Fibroblast of skin of left biceps (primary cell): ENCODE measurements at places on chromosomes 3 and 15.

- DNase-seq = no peak
These were observed 47.1 kb downstream of the SEMA3G start for GRCh38 chr3:52397676-52398399.

GRCh38 chr3:197580253-197580691 is 24.5 kb upstream of the BDH1 start:
- no peak for DNase-seq

DNA sequence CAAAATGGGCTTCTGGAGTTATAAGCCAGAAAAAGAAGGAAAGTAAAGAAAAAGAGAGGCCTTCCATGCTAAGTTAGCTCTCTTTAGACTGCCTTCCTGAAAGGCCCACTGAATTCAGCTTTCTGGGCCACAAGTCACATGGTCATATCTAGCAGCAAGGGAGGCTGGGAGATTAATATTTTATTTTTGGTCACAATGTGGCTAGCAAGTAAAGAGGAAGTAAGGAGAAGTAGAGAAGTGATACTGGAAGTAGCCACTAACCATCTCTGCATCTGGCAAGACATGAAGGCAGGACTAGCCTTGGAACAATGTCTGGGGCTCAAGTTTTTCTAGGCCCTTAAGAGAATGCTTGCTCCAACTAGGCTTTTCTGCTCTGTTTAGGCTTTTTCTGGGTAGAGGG is 81.8 kb upstream of the UBE2E1 start:
- no peak for DNase-seq

DNA sequence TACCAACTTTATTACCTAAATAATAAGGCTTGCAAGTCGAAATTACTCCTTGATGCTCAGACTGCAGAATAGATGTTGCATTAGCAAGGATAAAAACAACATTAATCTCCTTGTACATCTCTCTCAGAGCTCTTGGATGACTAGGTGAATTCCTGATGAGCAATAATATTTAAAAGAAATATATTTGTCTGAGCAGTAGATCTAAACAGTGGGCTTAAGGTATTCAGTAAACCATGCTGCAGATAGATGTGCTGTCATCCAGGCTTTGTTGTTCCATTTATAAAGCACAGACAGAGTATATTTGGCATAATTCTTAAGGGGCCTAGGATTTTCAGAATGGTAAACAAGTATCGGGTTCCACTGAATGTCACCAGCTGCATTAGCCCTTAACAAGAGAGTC is 257.1 kb downstream of the TUSC7 start:
- DNase-seq = no peak

DNA sequence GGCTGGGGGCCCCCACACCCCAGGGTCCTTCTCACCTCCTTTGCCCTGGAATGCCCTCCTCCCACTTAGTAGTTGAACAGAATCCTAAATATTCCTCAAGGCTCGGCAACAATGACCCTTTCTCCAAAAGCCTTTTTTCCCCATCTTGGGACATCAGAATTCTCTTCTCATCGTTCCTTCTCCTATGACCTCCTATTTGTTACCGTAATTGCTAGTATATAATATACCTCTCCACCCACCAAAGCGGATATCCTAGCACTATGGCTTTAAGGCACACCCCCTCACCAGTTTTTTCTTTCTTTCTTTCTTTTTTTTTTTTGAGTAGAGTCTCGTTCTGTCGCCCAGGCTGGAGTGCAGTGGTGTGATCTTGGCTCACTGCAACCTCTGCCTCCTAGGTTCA is 16.8 kb downstream of the HDAC11 start:
- no peak for DNase-seq

DNA sequence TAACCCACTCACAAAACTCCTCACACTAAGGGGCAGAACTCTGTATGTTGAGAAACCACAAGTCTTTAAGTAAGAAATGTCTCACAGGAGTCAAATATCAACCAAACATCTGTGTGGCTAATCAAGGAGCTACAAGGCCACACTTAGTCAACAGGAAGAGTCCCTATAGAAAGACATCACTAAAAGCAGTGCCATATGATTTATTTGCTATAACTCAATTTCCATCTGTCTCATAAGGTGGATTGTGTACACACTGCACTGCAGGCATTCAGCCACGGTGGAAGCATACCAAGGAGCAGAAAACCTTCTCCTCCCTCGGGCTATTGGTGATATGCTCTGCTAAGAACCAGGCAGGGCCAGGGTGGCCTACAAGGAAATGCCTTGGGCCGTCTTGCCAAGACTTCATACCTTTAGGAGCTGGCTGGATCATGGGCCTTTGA is 197.6 kb upstream of the CFAP20DC start:
- DNase-seq = no peak

DNA sequence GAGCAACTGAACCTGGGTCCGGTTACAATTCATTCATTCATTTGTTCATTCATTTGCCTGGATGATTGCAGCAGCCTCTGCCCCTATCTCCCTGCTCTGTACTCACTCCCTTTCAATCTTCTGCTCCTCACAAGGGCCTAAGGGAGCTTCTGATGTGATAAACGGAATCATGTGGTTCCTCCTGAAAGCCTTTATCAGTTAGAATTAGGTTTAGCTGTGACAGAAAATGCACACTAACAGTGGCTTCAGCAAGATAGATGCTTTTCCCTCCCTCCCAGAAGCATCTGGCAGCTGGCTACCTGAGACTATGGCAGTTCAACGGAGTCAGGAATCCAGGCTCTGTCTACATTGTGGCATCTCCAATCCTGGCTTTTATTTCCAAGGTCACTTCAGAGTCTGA is 196.0 kb downstream of the ADAMTS9 start:
- DNase-seq = no peak

DNA sequence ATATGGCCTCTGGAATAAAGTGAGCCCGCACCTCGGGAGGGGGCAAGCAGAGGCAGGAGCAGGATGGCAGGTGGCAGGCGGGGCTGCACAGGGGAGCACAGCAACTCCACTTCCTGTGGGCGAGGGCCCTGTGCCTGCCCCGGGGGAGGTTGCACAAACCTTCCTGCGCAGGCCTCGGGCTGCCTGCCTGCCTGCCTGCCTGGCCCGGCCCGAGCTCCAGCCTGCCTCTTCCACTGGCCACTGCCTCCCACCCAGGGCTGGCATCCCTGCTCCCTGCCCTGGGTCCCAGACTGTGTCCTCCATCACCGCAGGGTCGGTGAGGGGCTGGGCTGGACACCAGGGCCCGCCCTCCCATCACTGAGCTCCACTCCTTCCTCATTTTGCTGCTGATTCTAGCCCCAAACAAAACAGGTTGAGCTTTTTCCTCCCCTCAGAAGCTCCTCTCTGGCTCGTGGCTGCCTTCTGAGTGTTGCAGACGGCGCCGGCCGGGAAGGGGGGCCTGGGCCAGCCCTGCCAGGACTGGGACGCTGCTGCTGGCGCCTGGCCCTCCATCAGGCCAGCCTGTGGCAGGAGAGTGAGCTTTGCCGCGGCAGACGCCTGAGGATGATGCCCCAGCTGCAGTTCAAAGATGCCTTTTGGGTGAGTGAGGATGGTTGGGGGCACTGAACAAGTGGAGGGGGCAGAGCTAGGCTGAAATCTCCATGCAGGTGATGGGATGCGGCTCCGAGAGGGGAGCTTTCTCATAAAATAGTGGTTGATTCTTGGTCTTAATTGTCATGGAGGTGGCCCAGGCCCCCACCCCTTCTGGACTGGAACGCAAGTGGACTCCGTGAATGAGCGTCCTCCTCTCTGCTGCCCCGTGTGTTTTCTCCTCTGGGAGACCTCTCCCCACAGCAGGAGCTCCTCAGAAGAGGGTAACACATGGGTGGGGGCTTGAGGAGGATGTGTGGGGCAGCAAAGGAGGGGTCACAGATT is at the start of gene PSTPIP1:
Gene PSTPIP1, plus strand, starts transcription at position 156 of the 975 bp plus-strand sequence. Its CDS starts 448 bp downstream, at position 604.
- DNase-seq = no peak

DNA sequence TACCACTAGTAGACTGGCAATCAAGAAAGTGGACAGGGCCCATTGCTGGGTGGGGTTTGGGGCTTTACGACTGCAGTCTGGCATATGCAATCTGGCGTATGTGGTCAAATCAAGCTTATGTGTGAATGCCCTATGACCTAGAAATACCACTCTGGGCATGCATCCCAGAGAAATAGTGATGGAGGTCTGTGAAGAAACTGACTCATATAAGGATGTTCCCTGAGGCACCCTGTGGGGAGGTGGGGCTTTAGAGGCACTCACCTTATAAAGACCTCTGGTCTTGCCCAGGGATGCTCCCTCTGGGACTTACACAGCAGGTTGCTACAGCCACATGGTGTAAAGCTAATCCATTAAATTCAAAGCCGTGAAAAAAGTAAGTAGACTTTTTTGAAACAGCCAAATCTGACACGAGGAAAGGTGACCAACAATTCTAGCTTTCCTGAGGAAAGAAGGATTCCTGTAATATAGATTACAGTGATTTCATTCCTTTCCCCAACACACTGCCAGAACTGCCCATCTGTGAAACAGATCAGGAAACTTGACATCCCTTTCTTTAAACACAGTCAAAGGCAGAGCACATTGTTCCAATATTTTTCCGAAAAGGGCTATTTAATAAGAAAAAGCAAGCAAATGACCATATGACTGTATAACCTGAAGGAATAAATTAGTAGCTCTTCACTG is 13.6 kb downstream of the RARRES1 start:
- DNase-seq = peak; percentile 65

- DNase-seq = no peak
These were observed 204.4 kb downstream of the RYR3 start for GRCh38 chr15:33515121-33515520.

- no peak for DNase-seq
These were observed 107.1 kb downstream of the STT3B start for GRCh38 chr3:31639828-31640227.

DNA sequence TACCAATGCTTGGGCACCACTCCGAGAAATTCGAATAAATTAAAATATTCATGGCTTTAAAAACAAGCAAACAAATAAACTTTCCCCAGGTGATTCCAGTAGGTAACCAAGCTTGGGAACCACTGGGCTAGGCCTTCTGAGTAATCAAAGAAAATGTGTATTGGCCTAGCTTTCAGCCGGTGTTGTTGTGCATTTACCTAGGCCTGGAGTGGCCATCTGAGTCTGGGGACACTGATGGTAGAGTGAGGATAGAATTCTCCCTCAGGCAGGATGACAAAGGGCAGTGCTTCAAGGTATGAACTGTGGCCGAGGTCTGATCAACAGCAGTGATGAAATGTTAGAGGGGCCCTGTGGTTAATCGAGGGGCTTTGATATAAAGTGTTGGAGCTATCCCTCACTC is 440.5 kb downstream of the EPHB1 start:
- DNase-seq = no peak

GRCh38 chr3:110625201-110625747 is 446.3 kb upstream of the NECTIN3 start:
- no peak for DNase-seq

DNA sequence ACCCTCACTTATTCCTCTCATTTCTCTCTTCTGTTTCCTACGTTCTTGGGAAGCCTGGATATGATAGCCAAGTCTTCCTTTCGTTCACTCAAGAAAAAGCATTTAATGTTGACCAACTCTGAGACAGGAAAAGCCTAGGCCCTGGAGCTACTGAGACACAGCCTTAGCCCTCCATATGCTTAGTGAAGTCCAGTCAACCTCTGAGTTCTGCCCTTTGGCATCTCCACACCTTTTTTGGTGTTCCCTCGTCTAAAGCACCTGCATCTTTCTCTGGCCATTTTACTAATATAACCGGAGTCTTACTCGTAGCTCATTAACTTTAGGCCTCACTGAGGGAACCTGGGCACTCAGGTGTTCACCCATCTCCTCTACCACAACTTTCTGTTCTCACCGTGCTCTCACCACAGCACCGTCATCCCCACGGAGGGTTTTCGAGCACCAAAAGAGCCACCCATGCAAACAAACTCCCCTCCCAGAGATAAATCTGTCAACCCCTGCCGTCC is 632 bp downstream of the MTHFS start:
- DNase-seq = no peak

DNA sequence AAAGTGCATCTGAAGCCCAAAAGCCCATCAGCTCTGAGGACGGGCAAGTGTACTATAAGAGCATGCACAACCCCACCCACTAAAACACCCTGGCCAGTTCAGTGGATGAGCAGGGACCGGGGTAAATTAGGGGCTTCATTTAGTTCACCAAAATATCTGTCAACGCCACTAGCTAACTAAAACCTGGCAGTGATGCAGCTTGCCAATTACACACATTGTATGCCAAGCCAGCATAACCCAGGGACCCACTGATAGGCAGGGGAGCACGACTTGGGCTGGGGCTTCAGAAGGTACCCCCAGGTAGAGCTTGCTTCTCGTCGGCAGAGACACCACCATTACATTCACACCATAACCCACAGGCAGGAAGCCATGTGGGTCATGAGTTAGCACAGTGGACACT is 47.0 kb downstream of the PTPN23 start:
- no peak for DNase-seq

- peak; percentile 26 for DNase-seq
These were observed 65.1 kb downstream of the PPARG start for GRCh38 chr3:12353796-12354525.

DNA sequence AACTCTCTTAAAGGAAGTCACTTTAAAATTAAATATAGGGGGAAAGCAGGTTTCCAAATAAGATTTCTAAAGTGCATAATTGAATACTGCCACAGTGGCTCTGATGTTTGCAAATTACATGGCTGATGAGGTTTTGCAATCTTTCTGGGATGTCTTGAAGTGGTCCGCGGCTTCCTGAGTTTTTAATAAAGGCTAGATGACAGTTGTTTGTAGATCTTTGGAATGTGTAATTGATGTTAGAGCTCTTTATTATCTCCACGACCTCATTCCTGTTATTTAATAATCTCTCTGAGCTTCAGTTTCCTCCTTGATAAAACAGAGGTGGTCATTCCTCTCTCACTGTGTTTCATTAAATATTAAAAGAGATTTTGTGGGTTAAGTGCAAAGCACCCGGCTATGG is 27.0 kb upstream of the CEMIP start:
- no peak for DNase-seq

DNA sequence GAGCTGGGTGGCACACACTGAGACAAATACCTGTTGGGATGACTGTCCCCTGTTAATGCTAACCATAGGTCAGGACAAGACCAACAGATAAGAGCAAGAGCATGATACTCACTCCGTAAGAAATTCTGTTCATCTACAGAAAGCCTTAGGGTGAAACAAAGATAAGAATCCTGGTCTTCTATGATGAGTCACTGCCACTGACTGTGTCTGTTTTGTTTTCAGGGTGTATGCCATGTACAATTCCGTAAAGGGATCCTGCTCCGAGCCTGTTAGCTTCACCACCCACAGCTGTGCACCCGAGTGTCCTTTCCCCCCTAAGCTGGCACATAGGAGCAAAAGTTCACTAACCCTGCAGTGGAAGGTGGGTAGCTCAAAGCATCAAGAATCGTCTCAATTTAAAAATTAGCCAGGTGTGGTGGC is 141.1 kb downstream of the GHSR start:
- DNase-seq = no peak

- no peak for DNase-seq
These were observed 89.8 kb downstream of the LRRC3B start for GRCh38 chr3:26712211-26713026.

- DNase-seq = no peak
These were observed 81.3 kb upstream of the ABI3BP start for GRCh38 chr3:101074518-101074917.

DNA sequence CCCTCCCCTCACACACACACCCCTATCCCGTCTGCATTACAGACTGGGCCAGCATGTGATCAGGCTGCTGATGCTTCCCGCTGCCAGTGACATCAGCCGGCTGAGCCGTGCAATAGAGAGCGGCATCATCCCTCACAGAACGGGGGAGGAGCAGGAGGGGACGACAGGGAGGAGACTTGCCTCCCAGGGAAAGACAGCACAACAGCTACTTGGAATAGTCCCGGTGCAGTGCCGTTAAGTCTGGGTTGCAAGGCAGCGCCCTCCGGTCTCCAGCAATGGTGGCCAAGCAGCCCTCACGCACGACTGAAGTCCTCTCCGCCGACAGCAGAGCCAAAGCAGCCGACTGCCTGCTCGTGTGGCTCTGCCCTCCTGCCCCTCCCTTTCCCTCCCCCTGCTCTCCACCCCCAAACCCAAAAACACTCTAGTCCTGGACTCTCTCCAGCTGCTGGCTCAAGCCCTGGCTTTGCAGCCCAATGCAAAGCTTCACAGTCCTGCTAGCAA is 31.5 kb upstream of the RPS17 start:
- DNase-seq = peak; percentile 44
